ENCODE measurements at places on chromosomes 3 and 15. TPM values are rescaled to one million over a fixed set of nuclear protein-coding genes. Genes with fewer than 3 reads are reported as not detected.

The KY gene
- total RNA-seq = not detected

The ADAMTS7 gene
- total RNA-seq = 9.7 TPM

The PSTPIP1 gene
- not detected for total RNA-seq

The ACKR4 gene
- total RNA-seq = 0.98 TPM

The RNU5B-1 gene
- not detected for total RNA-seq

The OR5H14 gene
- total RNA-seq = not detected

The KBTBD13 gene
- total RNA-seq = not detected

The SAMD7 gene
- total RNA-seq = not detected

The GXYLT2 gene
- 64.6 TPM for total RNA-seq

The TUSC7 gene
- total RNA-seq = not detected

The RPS17 gene
- 5,603 TPM for total RNA-seq

Data from RPMI7951 (cell line).